Kidney epithelial cell (primary cell): ENCODE measurements at places on chromosomes 1 and 21.

GRCh38 chr1:171245458-171246064, 2.7 kb upstream of the FMO1 start:
- DNase-seq = no peak

DNA sequence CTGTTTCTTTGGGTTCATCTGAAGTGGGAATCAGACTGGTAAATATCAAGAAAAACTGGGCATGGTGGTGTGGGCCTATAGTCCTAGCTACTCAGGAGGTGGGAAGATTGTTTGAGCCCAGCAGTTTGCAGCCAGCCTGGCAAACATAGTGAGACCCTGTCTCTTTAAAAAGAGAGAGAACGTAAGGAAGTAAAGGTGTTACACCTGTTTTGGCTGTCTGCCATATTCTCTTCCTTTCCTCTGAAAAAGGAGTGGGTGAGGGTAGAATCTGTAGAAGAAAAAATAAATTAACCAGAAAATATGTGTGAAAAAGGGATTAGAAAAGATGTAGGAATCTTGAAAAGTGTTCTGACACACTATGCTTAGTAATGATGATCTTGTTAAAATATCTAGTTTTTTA, 20.0 kb downstream of the AHCYL1 start:
- DNase-seq = no peak

GRCh38 chr1:43858324-43858723, 75.3 kb upstream of the ARTN start:
- DNase-seq = peak; percentile 84

- DNase-seq = no peak
These were observed 537.9 kb upstream of the NR5A2 start for GRCh38 chr1:199489594-199489993.

- DNase-seq = no peak
These were observed 73.9 kb upstream of the TNFSF4 start for GRCh38 chr1:173280899-173281660.

- no peak for DNase-seq
These were observed 95.8 kb downstream of the OBSCN start for GRCh38 chr1:228303596-228303995.

DNA sequence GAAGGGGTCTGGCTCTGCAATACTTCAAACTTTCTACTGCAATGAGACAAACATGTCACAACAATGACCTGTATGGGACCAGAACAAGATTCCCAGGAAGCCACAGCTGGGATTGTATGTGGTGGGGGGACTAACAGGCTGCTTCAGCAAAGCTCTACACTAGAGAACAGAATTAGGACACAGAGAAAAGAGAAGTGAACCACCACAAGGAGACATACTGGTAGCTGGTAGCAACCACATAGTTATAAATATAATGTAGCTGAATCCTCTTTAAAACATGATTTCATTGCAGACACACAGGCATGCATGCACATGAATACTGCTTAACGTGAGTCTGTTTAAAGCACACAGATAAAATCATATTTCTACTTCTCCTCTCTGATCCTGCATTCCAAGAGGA, 3.5 kb upstream of the ILDR2 start:
- DNase-seq = no peak

GRCh38 chr1:36136535-36136934, 11.5 kb upstream of the COL8A2 start:
- no peak for DNase-seq

GRCh38 chr1:182330303-182330702, 61.3 kb downstream of the GLUL start:
- no peak for DNase-seq

- DNase-seq = no peak
These were observed 33.1 kb downstream of the RGS8 start for GRCh38 chr1:182651339-182651724.

GRCh38 chr1:19923953-19924346, 533 bp upstream of the PLA2G2E start:
- DNase-seq = no peak

DNA sequence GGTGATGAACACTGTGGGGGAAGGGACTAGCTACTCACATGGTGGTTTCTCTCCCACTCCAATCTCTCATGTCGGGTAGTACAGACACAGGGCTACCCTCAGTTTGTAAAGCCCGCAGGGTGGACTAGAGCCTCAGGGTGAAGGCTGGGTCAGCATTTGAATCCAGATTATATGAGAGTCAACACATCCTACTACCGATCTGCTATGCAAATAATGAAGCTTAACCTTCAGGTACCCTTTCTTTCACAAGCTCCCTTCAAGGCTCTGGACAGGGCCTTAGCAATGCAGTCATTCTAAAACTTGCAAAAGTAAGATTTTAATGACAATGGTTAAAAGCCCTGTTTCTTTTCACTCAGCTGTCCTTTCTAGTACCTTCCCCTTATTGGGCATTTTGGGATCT, 5.5 kb upstream of the ZBED6 start:
- DNase-seq = no peak

GRCh38 chr1:70977575-70977974, 70.0 kb downstream of the PTGER3 start:
- DNase-seq = no peak
